ENCODE measurements at places on chromosomes 7 and 10.

GRCh38 chr10:49001402-49001801, 61.8 kb upstream of the LRRC18 start:
- no peak for DNase-seq

- DNase-seq, result no peak
These were observed 12.6 kb upstream of the SH2B2 start for GRCh38 chr7:102273749-102274712.

- no peak for DNase-seq
These were observed 85.3 kb downstream of the NRP1 start for GRCh38 chr10:33249137-33249536.

GRCh38 chr7:151086802-151087244, 548 bp downstream of the AGAP3 start:
- no peak for DNase-seq

GRCh38 chr10:44968500-44969400, 9.1 kb downstream of the RASSF4 start:
- DNase-seq, result no peak

DNA sequence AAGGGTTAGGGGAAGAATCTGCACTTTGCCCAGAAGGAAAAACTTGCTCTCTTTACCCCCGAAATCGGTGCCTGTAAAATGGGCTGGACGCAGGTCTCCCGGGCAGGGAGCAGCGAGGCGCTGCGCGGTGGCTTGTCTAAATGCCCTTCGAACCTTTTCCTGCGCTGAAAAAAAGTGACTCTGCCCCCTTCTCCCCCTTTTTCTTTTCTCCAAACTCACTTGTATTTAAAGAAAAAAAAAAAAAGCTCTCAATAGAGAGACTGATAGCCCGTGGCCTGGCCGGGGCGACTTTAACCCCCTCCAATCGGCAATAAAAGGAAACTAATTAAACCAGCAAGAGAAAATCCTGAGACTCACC, 286 bp downstream of the SP8 start:
- DNase-seq, result no peak

GRCh38 chr7:120402801-120403200, 129.8 kb downstream of the KCND2 start:
- DNase-seq, result no peak

DNA sequence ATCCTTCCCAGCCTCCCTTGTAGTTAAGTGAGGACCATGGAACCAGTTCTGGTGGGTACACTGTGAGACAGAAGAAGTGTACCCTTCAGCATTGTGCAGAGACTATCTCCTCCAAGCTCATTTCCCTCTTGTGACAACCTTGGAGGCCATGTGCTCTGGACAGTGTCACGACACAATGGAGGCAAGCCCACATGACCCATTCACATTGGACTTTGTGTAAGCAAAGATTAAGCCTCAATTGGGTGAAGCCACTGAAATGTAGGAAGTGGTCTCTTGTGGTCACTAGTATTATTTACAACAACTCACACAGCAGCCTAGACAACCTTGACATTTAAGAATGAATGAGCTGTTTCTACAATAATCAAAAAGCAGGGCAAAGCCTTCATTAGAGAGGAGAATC, 124.2 kb downstream of the INHBA start:
- no peak for DNase-seq

- peak; percentile 82 for DNase-seq
These were observed 24.3 kb upstream of the ZRANB1 start for GRCh38 chr10:124917428-124918190.

GRCh38 chr10:96287392-96288105, 16.2 kb upstream of the BLNK start:
- no peak for DNase-seq

DNA sequence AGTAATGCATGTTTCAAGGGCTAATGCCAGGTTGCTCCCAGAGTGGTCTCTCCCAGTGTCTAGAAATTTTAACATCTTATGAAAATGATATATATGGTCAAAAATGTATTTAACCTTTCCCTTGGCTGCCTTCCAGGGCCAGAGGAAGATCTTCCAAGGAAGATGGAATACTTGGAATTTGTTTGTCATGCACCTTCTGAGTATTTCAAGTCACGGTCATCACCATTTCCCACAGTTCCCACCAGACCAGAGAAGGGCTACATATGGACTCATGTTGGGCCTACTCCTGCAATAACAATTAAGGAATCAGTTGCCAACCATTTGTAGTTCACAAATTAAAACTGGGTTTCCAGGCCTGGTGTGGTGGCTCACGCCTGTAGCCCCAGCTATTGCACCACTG, 9.0 kb downstream of the GATAD1 start:
- DNase-seq, result no peak

- DNase-seq, result peak; percentile 41
These were observed 152.8 kb upstream of the TCF7L2 start for GRCh38 chr10:112797197-112797596.

- DNase-seq, result no peak
These were observed 16.1 kb upstream of the CDK14 start for GRCh38 chr7:90580051-90580450.

DNA sequence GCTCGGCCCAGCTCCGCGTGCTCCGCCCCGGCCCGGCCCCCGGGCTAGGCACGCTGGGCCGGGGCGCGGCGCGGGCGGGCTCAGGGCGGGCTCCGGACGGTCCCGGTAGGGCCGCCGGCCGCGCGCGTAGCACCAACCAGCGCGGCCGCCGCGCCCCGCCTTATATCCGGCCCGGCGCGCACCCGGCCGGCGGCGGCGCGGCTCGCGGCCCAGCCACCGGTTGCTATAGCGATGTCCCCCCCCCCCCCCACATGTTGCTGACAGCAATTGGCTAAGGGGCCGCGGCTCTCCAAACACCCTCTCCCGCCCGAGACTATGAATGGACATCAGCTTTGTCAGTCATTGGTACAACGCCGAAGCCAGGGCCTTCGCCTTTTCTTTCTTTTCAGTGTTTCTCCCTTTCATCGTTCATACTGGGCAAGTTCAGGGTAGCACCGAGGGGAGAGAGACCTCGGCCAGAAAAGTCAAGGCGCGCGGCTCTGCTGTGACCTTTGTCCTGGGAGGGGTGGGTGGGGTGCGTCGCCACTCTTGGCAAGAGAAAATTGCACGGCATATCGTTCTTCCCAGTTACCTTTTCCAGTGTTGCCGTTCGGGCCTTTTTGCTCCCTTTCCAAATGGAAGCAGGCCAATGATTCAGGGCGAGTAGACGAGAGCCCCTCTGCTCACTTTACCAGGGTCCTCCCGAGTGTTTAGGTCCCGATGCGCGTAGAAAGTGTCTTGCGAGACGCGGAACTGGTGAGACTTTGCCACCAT, 354.2 kb downstream of the DNAJB6 start:
- DNase-seq, result peak; percentile 74

GRCh38 chr10:77763453-77764430, 126.1 kb upstream of the KCNMA1 start:
- DNase-seq, result no peak

- DNase-seq, result peak; percentile 40
These were observed 42.7 kb upstream of the PITRM1 start for GRCh38 chr10:3215153-3215775.

DNA sequence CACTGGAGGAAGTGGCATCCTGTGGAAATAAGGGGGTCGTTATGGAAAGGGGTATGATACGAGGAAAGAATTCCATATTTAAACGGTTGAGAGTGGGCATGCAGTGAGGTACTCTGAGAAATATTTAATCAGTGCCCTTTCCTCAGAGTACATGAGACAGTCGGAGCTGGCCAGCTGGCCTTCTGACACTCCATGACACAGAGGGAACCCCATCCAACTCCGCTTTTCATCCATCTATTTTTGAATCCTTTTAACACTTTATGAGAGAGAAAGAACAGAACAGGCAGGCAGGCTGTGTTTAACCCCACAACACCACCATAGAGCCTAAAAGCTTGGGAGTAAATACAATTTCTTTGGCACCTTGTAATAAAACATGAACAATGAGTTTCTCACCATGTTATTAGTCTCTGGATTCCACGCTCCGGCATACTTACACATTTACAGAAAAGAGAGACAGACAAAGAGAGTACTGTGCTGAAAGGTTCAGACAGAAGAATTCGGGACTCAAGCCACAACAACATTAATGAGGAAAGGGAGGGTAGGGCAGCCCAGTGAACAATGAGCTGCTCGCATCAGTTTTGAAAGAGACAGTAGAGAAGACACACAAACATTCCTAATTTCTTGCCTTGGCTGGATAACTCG, 124.2 kb upstream of the PDLIM1 start:
- DNase-seq, result no peak

DNA sequence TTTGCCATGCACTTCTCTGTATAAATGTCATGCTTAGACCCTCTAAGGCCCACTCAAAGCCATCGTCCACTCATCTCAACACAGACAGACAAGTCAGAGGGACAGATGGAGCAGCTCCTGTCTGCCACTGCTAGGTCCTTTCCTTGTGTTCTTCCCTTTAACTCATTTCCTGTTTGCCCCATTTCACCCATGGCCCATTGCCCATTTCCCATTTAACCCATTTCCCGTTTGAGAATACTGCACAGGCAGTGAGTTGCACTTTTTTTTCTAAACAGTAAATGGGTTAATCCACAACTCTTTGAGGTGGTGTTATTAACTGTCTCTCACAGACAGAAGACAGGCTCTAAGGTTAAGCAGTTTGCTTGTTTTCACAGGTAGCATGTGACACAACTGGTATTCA, 179.3 kb downstream of the NPSR1 start:
- DNase-seq, result no peak

DNA sequence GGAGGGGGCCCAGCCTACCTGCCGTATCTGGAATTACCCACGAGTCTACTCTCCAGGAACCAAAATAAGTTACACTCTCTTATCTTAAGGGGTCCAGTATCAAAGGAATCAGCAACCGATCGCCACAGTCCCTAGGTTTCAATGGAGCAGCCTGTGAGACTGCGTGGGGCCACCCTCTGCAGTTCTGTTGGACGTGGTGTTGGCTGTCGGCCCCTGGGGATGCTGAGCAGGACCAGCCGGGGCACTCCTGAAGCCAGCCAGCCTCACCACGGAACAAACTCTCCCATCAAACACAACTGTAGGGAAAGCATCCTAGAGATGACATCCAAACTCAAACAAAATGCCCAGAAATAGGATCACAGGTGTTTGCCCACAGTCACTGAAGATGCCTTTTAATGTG, 25.5 kb upstream of the ABLIM1 start:
- no peak for DNase-seq

- DNase-seq, result no peak
These were observed 35.6 kb downstream of the VPS41 start for GRCh38 chr7:38873433-38873832.

DNA sequence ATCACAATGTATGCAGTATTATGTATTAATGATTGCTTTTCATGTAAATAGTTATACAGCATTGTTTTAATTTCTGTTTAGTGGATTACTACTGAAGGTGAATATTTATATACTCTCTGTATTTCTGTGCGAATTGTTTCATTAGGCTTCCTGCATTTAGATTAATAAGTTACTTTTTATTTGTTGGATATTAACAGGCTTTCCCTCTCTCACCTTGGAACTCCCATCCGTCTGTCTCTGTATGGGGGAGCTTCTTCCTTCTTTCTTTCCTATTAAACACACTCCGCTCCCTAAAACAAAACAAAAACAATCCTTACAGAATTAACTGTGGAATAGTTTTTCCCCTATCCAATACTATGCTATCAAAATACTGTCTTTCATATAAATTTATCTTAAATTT, 205.1 kb downstream of the CACNB2 start:
- DNase-seq, result no peak

GRCh38 chr7:3292694-3293093, 8.4 kb upstream of the SDK1 start:
- no peak for DNase-seq

DNA sequence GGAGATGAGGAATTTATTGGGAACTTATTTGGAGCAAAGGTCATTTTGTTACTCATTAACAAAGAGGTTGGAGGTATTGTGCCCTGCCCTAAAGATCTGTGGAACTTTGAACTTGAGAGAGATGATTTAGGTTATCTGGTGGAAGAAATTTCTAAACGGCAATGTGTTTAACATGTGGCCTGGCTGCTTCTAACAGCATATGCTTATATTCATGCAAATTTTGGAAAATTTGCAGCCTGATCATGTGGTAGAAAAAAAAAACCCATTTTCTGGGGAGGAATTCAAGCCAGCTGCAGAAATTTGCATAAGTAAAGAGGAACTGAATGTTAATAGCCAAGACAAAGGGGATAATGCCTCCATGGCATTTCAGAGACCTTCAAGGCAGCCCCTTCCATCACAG, 10.7 kb upstream of the PANK1 start:
- no peak for DNase-seq

DNA sequence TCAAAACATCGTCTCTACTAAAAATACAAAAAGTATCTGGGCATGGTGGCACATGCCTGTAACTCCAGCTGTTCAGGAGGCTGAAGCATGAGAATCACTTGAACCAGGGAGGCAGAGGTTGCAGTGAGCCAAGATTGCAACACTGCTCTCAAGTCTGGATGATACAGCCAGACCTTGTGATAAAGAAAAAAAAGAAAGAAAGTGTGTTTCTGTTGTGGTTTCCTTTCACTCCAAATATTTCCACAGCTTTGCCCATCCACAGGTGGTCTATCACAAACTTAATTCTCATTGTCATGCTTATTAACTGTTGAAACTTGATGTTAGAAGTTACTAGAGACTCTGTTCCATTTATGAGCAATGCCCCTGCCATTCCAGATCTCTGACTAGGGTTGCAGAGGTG, 316.0 kb upstream of the SEMA3C start:
- no peak for DNase-seq

- no peak for DNase-seq
These were observed 393.5 kb downstream of the GFRA1 start for GRCh38 chr10:115879372-115880089.

DNA sequence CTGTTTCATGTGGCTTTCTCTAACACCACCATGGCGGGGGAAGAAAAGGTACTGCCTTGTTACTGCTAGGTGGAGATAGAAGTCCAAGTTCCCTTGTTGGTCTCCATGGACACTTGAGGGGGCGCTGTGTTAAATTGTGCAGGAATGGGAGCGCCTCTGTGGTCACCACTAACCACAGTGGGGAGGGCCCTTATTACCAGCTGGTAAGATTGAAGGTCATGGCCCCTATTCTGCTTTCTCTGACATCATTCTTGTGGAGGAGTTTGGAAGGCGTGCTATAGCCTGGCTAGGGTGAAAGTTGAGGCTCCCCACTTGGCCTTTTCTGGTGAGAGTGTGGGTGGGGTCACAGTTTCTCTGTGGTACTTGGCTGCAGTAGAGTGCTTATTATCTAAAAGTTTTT, 14.9 kb upstream of the MXI1 start:
- no peak for DNase-seq

Data from left forelimb (tissue), 1 donor.